T-cell (primary cell): ENCODE measurements at places on chromosomes 6 and 20. TPM values are rescaled to one million over a fixed set of nuclear protein-coding genes. Genes with fewer than 3 reads are reported as not detected.

GSTA3 gene
- not detected for total RNA-seq

SAMD10 gene
- 17.4 TPM for total RNA-seq

ASCC3 gene
- total RNA-seq = 44.2 TPM

GRCh38 chr6:149852180-149852579 lies 12.0 kb downstream of the LRP11 start:
- H3K36me3 ChIP-seq = no peaks in the 10 kb centered on the region
- no peak overlapping the region for H3K4me3 ChIP-seq
- peaks cover 3% of the 10 kb centered on the region for H3K4me1 ChIP-seq
- H3K27ac ChIP-seq = no peak overlapping the region
- peaks cover 11% of the 10 kb centered on the region for H3K27me3 ChIP-seq

SLC17A4 gene
- total RNA-seq = not detected

OR2H2 gene
- not detected for total RNA-seq

KCNK16 gene
- total RNA-seq = not detected

DNA sequence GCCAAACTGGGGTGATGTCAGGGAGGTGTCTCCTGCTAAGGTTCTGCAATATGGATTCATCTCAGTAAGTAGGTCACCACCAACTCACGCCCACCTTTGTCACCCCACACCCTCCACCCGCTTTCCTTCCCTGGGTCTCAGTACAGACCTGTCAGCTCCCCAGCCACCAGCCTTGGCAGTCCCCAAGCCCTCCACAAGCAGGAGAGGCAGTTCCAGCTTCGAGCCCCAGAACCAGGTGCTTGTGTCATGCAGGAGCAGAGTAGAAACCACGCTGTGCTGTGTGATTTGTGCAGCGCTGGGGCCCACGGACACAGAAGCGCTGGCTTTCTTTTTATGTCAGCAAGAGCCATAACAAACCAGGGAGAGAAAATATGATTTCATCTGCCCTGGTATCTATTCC lies 89.0 kb upstream of the CDH4 start:
- no peak for DNase-seq
- H3K4me1 ChIP-seq = no peaks in the 10 kb centered on the region
- no peaks in the 10 kb centered on the region for H3K36me3 ChIP-seq
- peaks cover 17% of the 10 kb centered on the region for H3K27me3 ChIP-seq

- DNase-seq = no peak
- no peaks in the 10 kb centered on the region for H3K4me1 ChIP-seq
- no peaks in the 10 kb centered on the region for H3K36me3 ChIP-seq
- no peak overlapping the region for H3K4me3 ChIP-seq
- no peaks in the 10 kb centered on the region for H3K27me3 ChIP-seq
- H3K27ac ChIP-seq = no peak overlapping the region
Measured at GRCh38 chr20:4090756-4091489, 75.6 kb upstream of the RNF24 start.

GRCh38 chr6:165181951-165182414 lies 127.4 kb downstream of the C6orf118 start:
- no peak for DNase-seq
- no peaks in the 10 kb centered on the region for H3K4me1 ChIP-seq
- H3K4me3 ChIP-seq = no peak overlapping the region
- no peak overlapping the region for H3K27ac ChIP-seq
- H3K27me3 ChIP-seq = no peaks in the 10 kb centered on the region

DNA sequence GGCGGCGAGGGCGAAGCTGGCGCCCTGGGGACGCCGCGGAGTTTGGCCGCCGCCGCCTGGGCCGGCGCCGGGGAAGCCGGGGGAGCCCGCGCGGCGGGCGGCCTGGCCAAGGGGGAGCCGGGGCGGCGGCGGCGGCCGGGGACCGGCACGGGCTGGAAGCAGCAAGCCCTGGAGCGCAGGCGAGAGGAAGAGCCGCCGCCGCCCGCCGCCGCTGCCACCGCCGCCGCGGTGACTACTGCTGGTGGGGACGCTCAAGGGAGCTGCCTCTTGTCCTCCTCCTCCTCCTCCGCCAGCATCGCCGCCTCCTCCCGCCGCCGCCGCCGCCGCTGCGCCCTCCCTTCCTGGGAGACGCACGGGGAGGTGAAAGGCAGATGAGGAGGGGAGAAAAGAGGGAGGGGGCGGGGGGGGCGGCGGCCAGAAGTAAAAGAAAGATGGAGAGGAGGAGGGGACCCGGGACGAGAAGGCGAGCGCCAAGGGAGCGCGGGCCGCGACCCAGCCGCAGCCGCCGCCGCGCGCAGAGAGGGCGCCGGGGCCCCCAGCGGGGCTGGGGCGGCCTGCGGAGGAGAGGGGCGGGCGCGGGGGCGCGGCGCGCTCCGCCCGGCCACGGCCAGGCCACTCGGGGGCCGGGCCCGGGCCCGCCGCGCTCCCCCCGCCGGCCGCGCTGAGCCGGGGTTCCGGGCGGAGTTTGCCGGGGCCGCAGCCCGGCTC lies 846 bp downstream of the PDE10A start:
- no peak for DNase-seq
- H3K4me3 ChIP-seq = no peak overlapping the region
- no peak overlapping the region for H3K27ac ChIP-seq
- peaks cover 2% of the 10 kb centered on the region for H3K4me1 ChIP-seq
- no peaks in the 10 kb centered on the region for H3K36me3 ChIP-seq

DNA sequence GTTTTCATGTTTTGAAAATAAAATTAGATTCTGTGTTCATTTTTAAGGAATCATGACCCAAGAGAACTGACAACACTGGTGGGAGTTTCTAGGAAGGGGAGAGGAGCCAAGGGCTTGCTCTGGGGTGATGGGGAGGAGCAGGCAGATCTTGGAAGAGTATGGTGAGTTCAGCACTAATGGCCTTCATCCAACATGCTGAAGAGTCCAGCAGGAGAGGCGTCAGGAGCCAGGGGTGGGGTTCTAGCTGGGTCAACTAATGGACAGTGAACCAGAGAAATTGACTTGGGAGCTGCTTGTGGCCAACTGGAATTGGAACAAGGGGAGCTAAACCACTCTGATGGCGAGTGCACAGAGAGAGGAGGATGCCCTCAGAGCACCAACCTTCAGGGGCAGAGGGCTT lies 107.1 kb downstream of the MRPL14 start:
- peaks cover 42% of the 10 kb centered on the region for H3K27me3 ChIP-seq
- H3K27ac ChIP-seq = no peak overlapping the region
- H3K4me1 ChIP-seq = no peaks in the 10 kb centered on the region
- no peak for DNase-seq
- H3K36me3 ChIP-seq = no peaks in the 10 kb centered on the region
- H3K4me3 ChIP-seq = no peak overlapping the region

C20orf141 gene
- total RNA-seq = not detected

BPIFB2 gene
- total RNA-seq = not detected

GRCh38 chr6:152811785-152812184 lies 61.2 kb downstream of the VIP start:
- no peak for DNase-seq
- H3K27me3 ChIP-seq = no peaks in the 10 kb centered on the region
- H3K4me3 ChIP-seq = no peak overlapping the region
- no peaks in the 10 kb centered on the region for H3K36me3 ChIP-seq

GRCh38 chr6:108589244-108589791 lies 28.6 kb downstream of the FOXO3 start:
- no peaks in the 10 kb centered on the region for H3K36me3 ChIP-seq
- no peaks in the 10 kb centered on the region for H3K27me3 ChIP-seq
- H3K4me3 ChIP-seq = no peak overlapping the region
- H3K27ac ChIP-seq = peak overlapping the region; percentile 26
- no peak for DNase-seq
